Right hindlimb (tissue), 1 donor: ENCODE measurements at places on chromosomes 4 and X.

DNA sequence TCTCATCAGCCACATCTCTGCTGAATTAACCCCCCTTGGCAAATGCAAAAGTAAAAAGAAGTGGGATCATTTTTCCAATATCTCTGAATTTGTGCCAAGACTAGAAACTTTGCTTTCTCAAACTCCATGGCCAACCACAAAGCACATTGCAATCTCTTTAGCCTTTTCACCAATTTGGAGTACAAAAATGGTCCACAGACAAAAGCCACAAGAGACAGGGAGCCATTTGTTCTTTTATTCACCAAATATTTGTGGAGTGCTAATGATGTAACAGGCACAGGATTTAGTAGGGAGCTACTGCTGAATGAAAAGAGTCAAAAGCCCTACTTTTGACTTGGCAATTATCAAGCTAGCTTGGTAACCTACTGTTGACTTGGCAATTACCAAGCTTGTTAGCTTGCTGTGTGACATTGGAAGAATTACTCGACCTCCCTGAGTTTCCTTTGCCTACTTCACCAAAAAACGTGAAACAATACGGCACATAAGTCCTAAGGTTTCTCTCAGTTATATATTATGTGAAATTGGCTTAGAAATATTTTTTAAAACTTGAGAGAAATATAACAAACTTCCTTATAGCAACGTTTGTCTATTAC is 97.1 kb upstream of the KLF3 start:
- no peak for DNase-seq

DNA sequence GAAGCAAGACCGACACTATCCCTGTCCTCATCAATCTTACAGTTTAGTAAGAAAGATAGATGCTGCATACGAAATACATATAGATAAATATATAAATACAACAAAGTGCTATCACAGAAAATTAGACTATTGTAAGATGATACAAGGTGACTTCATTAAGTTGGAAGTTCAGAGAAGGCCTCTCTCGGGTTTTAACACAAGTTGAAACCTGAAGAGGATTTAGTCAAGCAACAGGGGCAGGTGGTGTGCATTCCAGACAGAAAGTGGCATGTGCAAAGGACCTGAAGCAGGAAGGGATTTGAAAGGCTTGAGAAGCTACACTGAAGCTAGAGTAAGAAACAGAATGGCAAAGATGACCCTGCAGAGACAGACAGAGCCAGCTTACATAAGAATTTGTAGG is 36.5 kb downstream of the USP46 start:
- DNase-seq, result no peak

DNA sequence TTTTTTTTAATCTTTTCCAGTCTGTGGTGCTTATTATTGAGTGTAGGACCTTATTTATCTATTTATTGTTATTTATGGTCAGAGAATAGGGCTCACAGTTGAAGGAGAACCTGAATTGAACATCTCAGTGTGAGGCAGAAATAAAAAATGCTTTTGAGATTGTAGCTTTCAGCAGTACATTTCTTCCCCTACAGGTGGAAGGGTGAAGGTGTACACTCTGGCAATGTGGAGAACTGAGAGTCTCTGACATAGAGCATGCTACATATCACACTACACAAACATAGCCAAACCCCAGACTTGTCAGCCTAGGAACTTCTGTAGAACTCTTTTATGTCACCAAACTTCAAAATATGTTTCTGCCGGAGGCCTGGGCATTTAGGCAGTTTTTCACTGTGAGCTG is 140.2 kb downstream of the STIM2 start:
- no peak for DNase-seq

DNA sequence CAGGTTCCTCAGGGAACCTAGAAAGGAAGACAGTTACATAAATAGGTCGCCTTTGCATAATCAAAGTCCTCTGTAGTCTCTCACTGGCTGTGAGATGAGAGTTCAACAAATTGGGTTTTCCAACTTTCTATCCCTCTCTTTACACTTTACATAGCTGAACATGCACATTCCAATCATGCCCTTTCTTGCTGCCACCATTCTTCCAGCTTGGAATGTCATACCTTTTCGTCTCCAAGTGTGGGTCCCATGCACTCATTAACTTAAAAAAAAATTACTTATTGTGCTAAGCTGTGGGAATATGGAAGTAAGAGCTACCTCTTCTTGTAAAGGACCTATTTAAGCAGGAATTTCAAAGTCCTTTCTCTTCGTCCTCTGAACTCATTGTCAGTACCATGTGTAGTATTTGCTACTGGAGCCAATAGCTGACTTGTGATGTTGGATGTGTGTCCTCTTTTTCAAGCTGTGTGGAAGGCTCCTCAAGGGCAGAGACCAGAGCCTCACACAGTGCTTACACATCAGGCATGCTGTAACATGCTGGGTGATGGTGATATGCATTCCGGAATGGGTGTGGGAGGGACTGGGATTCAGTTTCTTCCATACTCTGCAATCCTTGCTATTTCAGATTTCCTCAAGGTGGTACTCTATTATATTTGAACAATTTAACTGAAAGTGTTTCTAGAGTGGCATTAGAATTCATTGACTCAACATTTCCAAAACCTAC is 7.1 kb downstream of the ENOPH1 start:
- no peak for DNase-seq

- peak; percentile 89 for DNase-seq
Observed at GRCh38 chr4:41360214-41360920, 103.6 kb downstream of the UCHL1 start.

- no peak for DNase-seq
Observed at GRCh38 chr4:186699298-186699697, 24.4 kb downstream of the FAT1 start.

DNA sequence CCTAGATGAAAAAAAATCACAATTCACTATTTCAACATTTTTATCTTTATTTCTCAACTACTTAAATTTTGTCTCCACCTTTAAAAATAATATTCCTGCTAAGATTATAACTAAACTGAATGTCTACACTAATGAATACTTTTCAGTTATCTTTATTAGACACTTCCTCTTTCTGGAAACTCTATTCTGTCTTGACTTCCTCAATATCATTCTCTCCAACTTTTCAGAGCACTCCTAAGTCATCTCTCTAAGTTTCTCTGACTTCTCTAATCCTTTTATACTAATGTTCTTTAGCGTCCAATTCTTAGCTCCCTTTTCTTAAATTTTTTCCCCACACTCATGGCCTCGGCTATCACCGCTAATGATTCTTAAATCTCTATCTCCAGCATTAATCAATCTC is 374.2 kb downstream of the FBXO8 start:
- DNase-seq, result no peak

- DNase-seq, result no peak
Observed at GRCh38 chr4:113384600-113384999, 335.1 kb downstream of the ANK2 start.

DNA sequence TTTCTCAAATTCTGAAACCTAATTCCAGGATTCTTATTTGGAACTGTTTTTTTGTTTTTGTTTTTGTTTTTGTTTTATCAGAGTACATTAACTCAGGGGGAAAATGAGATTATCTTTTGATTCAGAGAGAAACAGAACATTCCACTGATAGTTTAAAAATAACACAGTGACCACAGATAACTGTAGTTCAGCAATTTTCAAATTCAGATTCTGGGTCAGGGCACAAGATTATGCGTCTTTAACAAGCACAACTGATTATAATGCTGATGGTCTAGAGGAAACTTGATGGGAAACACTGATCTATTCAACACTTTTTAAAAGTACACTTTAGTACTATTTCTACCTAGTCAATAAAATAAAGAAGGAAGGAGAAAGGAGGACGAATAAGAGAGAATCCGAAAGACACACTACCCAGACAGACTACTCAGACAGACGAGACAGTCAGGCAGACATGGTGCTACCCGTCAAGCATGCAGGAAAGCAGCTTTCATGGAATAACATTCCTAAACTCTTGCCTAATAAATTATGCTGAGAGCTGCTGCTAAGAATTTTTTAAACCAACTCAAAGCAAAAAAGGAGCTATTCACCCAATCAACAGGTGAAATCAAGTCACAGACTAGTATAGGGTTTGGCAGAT is 59.0 kb downstream of the APBB2 start:
- DNase-seq, result no peak

DNA sequence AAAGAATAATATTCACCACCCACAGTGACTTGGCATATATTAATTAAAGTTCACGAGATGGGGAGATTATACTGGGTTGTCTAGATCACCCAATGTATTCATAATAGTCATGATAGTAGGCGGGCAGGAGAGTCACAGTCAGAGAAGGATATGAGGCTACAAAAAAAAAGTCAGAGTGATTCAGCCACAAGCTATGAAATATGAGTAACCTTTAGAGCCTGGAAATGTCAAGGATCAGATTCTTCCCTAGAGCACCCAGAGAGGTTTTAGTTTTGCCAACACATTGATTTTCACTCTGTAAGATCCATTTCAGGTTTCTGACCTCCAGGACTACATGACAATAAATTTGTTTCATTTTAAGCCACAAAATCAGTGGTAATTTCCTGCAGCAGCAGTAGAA is 501.9 kb downstream of the GABRG1 start:
- DNase-seq, result no peak

DNA sequence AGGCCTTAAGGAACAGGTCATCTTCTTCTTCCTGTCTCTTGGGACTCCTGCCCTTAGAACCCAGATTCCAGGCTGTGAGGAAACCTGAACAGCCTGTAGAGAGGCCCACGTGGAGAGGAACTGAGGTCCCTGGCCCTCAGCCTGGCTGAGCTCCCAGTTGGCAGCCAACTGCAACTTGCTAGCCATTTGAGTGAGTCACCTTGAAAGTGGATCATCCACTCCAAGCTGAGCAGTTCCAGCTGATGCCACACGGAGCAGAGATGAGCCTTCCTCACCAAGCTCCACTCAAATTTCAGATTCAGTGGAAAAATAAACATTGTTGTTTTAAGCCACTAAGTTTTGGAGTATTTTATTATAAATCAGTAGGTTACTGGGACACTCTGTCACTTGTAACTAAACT is 392.5 kb downstream of the BCOR start:
- DNase-seq, result peak; percentile 38

DNA sequence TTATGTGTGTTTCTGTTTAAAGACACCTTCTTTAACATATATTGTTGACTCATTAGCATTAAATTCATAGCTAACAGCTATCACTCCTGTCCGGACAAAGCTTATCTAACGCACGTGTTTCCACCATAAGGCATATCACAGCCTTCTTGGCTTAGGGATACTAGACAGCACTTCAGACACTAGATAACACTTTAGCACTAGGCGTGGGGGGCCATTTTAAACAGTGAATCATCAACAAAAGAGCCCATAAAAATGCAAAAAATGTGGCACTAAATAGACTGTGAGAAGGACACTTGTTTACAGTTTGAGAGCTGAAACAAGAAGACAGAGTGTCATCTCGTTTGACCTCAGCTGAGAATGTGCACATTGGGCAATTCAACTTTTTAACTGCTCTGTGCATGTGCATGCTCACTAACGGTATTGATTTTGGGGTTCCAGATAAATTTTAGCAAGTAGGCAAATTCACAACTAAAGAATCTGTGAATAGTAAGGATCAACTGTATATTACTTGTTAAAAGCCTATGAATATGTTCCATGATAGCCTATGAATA is 58.9 kb upstream of the RAI2 start:
- DNase-seq, result no peak

DNA sequence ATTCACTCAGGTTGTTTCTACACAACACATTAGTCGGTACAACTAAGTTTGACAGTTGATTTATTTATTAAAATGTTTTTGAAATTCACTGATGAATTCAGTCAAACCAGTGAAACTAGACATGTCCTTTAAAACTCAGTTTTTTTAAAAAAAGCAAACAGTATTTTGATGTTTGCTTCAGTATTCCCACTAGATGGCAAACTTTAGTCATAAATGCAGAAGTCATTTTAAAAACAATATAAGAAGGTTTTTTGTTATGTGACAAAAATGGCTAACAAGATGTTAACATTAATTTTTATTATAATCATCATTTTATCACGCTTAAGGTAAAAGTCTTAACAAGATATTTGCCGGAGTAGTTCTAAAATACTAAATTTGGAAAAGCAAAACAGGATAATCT is 1337.8 kb upstream of the DIAPH2 start:
- no peak for DNase-seq

GRCh38 chr4:174107746-174108354 is 175.6 kb downstream of the FBXO8 start:
- no peak for DNase-seq

GRCh38 chrX:17405225-17405969 is 30.4 kb downstream of the NHS start:
- DNase-seq, result no peak

DNA sequence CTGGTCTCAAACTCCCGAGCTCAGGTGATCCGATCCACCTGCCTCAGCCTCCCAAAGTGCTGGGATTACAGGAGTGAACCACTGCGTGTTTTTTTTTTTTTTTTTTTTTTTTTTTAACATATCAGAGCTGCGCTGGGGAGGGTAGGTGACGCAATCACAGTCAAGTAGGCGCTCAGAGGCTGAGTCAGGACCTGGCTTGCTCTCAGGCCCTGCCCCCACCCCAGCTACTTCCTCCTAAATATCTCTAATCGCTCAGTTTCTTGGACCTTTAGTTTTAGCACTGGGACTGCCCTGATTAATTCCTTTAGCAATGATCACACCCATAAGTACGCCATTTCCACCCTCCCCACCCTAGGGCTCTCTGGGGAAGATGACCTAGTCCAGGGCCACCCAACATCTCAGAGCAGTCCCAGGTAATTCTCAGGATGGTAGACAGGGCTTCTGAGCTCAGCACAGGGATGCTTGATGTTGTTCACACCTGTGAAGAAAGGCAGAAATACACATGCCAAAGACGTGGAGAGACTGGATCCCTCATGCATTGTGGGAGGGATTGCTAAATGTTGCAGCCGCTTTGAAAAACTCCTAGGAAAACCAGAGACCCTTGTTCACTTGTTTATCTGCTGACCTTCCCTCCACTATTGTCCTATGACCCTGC is 50.2 kb downstream of the DDX3X start:
- DNase-seq, result no peak

- DNase-seq, result no peak
Observed at GRCh38 chr4:56640621-56641493, 40.2 kb downstream of the HOPX start.

DNA sequence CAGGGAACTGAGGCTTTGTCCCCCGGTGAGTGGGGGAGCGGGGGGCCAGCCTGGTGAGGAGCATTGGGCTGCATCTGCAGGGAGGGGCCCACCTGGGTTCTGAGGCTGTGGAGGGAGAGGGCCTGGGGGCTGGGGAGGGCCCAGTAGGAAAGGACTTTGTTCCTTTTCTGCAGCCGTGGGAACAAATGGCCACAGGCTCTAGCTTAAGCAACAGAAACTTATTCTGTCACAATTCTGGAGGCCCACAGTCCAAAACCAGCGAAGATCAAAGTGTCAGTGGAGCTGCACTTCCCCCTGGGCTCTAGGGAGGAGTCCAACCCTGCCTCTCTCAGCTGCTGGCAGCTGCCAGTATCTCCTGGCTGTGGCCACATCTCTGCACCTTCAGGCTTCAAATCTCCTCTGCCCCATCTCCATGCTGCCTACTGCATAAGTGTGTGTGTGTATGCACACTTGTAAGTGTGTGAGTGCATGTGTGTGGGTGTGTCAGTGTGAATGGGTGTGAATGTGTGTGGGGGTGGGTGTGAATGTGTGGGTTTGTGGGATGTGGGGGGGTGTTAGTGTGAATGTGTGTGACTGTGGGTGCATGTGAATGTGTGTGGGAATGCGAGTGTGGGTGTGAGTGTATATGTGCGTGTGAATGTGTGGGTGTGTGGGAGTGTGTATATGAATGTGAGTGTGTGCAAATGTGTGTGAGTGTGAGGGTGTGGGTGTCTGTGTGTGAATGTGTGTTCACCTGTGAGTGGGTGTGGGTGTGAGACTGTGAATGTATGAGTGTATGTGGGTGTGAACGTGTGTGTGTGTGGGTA is 204.5 kb upstream of the PSAPL1 start:
- DNase-seq, result no peak

- DNase-seq, result no peak
Observed at GRCh38 chr4:128177498-128177897, 110.1 kb downstream of the PGRMC2 start.

GRCh38 chrX:16063921-16064320 is 59.4 kb upstream of the GRPR start:
- DNase-seq, result peak; percentile 27
